Activated naive CD4-positive, alpha-beta T cell treated with anti-CD3 and anti-CD28 coated beads, Interleukin-2, amount 50 U/mL, for 16 hours (primary cell): ENCODE measurements at places on chromosomes 1 and 21.
A peak's percentile ranks its signal among the peaks of the same experiment; 100 is the strongest.

DNA sequence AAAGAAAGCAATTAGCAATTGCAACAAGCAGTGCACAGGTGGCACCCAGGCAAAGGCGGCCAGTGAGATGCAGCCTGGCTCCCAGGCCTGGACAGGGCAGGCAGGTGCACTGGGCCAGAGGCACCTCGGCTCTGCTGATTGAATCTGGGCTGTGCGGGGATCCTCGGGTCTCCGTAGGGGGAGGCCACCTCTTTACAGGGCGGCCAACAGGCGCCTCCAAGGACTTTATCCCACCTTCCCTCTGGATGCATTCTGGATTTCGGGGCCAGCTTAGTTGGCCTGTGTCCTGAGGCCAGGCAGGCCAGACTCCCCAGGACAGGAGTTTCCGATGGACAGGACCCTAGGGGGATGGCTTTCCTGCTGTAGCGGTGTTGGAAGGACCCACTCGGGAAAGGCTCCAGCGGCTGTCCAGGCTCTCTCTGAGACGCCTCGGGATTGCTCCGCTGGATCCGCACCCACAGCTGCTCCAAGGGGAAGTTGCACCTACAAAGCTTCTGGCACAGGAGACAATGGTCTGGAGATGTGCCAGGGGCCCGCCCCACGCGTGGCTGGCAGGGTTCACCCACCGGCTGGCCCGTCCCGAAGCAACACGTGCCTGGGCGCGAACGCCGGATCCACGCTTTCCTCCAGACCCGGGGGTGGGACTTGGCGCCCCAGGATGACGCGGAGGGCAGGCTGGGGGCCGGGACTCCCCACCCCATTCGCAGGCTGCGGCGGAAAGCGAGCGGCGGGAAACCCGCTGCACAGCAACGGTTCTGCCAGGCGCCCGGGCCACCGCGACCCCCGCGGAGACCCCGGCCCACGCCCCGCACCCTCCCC is 810 bp downstream of the SLC19A1 start:
- peak; percentile 86 for DNase-seq

- DNase-seq, result peak; percentile 78
Measured at GRCh38 chr1:2300004-2300771, 72.1 kb downstream of the SKI start.

GRCh38 chr21:42409366-42409765 is 5.7 kb downstream of the UBASH3A start:
- no peak for DNase-seq

DNA sequence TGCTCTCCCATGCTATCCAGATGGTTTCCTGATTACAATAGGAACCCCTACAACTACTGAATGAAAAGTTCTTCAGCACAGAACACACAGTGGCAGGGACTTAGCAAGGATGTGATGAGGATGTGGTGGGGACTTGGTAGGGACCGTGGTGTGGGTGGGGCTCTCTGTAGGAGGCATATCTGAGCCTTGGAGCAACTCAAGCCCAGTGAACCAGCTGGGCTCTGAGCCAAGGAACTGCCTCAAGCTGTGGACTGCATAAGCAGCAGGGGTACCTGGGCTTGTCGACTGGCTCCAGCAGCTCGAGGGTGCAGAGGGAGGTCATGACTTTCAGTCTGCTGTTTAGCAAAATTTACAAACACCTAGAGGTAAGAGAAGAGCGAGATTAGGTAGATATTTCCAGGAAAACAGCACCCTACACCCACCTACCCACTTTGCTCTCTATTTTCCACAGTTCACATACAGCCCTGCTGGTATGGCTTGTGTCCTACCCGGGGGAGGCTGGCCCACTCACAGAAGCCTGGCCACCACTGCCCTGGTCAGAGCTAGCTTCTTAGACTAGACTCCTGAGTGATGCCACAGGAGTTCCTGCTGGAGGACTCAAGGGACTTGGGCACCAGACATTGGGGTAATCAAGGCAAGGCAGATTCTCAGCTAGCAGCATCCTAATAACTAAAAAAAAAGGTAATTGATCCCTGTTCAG is 86.8 kb upstream of the GCLM start:
- no peak for DNase-seq

GRCh38 chr1:12501661-12502060 is 116.3 kb downstream of the DHRS3 start:
- no peak for DNase-seq

DNA sequence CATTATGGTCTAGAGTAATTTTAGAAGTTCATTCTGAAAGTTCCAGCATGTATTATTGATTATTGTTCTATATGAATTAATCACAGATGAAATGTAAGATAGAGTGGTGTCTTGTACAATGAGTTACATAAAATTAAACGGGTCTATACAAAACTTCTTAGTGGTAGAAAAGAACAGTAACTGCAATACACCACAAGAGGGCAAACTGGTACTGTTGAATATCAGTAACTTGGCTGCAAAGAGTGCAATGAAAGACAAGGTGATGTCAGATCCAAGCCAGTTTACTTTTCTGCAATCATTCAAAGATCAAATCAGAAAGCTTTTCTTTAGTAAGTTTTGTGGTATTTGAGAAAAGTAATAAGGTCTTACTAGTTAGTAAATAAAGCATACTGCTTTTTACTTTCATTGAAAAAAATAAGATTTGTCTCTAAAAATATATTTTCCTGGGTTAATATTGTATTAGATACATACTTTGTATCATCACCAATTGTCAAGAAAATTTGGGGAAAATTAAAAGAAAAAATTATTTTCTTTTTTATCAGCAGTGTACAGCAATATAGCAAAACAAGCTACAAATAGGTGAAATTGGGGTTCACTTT is 66.4 kb upstream of the BTG3 start:
- DNase-seq, result no peak

DNA sequence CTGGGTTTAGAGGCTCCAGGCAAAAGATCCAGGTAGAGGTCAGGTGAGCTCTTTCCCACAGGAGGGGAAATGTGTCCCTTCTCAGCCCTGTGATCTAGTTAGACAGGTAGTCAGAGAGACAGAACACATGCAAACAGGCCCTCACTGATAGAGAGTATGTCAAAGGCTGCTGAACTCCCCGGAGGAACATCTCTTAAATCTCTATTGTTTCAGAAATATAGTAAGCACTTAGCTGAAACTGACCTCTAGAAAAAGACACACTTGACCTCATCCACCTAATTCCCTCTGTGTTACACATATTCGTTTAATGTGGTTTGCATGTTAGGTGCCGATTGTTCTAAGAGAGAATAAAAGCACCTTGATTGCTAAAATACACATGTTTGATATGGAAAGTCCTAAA is 23.3 kb downstream of the SUSD4 start:
- no peak for DNase-seq

- DNase-seq, result no peak
Measured at GRCh38 chr1:18336801-18337200, 143.9 kb upstream of the KLHDC7A start.

DNA sequence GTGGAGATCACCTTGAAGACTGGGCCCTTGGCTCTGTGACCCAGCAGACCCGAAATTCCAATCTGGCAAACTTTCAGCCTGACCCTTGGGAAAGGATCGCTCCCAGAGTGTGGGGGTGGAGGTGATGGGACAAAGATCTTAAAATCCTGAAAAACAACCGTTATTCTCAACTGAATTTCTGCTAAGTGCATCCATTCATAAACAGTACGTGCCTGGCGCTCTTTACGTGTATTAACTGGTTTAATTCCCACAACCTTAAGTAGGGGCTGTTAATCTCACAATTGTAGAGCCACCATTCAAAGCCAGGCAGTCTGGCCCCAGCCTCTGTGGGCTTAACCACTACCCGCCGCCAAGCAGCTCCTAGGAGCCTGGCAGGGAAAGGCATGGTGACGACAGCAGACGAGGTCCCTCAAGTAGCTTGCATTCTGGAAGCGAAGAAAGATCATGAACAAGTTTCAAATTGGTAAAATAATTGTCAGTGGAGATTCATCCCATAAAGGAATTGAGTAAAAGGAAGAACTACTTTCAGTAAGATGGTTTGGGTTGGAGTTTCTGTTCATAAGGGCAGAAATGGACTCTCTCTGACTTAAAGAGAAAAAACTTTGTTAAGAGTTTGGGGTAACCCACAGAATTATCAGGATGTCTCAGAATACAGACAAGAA is 11.4 kb upstream of the RGS16 start:
- peak; percentile 28 for DNase-seq
